Fibroblast of mammary gland (primary cell): ENCODE measurements at places on chromosomes 2 and 18.

DNA sequence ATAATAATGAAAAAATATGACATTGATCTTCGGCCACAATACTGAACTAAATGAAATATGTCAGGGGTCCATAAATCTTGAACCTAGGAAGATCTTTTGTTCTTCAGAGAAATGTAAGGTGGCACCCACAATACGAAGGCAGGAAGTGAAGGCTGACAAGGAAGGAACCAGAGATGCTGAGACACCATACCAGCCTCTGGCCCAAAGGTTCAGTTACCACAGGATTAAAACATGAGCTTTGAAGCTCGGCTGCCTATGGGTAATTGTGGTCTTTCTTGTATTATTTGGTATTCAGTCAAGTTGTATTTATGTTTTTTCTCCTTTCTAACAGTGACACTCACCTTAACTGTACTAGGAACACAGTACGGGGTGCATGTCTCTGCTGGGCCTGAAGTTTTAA is 448.8 kb upstream of the SETBP1 start:
- DNase-seq = no peak

DNA sequence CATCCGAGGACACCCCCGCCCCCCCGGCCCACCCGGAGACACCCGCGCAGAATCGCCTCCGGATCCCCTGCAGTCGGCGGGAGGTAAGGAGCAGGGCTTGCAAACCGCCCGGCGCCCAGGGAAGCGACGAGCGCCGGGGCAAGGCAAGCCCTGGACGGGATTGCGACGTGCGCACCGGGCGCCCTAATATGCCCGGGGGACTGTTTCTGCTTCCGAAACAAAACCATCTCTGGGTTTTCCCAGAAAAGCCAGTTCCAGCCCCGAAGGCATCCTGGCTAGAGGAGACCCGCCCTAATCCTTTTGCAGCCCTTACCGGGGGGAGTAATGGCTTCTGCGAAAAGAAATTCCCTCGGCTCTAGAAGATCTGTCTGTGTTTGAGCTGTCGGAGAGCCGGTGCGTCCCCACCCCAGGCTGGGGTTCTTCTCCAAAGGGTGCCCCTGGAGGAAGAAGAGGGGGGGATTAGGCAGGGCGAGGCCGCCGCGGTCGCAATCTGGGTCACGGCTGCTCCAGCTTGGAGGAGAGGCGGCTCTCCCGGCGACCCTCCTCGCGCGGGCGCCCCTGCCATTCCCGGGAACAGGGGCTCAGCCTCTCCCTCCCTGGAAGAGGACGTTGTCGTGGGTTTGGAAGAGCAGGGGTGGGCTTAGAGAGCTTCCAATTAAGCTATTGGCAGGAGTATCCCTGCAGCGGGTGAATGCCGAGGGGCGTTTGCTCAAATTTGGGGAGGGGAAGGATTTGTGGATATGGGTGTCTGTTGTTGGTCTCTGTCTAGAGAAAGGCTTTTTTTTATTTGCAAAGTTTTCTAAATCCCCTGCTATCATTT is 521 bp downstream of the MYCN start:
- no peak for DNase-seq

DNA sequence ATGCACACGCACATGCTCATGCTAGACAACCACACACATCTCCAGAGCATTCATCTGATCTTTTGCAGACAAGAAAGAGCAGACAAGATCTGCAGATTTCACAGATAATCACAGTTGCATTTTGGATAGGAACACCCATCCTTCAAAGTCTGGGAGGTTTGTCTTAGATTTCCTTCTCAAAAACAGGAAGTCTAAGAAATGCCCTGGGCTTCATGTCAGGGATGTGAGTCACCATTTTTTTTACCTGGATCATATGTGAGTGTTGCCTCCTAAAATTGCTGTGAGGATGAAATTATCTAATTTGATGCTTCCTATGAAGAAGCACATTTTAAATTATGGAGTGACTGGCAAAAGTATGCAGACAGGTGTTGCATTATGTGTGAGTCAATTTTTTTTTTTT is 46.1 kb downstream of the SRD5A2 start:
- no peak for DNase-seq

DNA sequence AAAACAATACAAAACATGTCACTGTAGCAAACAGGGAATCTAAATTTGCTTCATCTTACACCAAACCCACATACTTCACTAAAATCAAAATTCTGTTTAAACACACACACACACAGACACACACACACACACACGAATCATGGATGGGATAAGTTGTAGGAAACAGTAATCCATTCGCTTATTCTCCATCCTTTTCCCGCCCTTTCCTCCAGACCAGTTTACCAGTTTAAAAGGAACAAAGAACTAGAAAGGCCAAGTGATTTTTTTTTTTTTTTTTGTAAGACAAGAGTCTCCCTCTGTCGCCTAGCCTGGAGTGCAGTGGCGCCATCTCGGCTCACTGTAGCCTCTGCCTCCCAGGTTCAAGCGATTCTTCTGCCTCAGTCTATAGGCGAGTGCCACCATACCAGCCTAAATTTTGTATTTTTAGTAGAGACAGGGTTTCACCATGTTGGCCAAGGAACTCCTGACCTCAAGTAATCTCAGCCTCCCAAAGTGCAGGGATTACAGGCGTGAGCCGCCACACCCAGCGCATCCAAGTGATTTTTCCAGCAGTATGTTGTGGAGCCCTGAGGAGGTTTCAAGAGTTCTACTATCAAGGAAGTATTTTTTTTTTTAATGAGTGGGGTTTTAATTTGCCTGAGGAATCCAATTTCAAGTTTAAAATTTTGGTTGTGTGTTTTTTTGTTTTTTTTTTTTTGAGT is 5.7 kb downstream of the PSME4 start:
- no peak for DNase-seq

DNA sequence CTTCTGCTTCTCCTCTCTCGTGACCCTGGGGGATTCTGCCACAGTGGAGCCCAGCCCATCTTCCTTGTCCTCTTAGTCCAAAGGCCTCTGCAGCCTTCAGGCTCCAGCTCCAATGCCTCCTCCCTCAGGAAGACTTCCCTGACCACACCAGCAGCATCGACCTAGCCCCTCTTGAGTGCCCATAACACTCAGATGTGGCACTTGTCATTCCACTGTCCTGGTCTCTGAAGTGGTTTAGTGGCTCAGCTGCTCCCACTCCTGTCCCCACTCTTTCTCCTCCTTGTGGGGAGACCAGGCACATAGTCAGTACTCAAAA is 97.5 kb downstream of the STPG4 start:
- no peak for DNase-seq

GRCh38 chr18:35484034-35484433 is 13.7 kb downstream of the INO80C start:
- no peak for DNase-seq

DNA sequence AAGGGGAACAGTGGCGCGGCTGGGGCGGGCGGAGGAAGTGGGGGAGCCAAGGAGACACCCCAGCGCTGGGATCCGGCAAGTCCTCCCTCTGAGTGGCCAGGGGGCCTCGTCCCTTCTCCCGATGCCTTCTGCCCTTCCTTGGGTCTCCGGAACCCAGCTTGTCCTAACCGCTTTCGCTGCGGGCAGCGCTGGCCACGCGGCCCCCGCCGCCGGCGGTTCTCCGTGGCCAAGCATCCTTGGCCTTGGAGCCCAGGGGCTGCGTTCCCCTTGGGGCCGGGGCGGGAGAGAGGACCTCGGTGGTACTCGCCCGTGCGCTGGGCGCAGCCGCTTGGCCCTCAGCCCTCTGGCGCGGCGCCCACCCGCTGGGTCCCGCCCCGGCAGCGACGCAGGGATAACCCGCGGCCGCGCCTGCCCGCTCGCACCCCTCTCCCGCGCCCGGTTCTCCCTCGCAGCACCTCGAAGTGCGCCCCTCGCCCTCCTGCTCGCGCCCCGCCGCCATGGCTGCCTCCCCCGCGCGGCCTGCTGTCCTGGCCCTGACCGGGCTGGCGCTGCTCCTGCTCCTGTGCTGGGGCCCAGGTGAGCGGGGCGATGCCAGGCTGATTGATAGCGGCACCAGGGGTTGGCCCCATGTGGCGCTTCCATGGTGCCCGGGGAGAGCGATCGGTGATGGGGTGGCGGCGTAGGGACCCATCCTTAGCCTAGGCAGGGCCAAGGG is 128.7 kb downstream of the UXS1 start:
- DNase-seq = no peak

DNA sequence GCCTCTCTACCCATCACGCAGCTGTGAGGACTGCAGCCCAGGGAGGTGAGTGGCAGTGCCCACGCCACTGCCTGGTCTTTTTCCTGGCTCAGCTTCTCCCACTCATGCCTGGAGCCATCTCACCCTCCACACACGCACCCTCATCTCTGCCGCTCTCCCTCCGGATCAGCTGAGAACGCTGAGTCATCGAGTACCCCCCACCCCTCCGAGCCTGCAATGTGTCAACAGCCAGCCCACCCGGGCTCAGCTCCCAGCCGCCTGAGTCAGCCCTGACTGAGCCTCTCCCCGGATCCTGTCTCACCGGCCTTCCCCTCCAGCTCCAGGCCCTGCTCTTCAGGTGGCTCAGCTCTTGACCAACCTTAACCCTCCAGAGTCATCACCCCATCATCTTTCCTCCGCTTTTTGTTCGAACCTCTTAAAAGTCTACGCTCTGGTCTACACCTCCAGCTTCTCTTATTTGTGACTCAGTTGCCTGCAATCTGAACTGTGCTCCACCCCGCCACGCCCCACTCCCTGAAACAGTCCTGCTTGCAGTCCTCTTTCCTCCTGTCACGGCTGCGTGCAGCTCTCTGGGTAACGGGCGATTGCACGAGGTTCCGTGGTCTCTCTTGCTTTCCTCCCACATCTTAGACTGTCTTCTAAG is 94.4 kb upstream of the ASAP2 start:
- peak; percentile 94 for DNase-seq

DNA sequence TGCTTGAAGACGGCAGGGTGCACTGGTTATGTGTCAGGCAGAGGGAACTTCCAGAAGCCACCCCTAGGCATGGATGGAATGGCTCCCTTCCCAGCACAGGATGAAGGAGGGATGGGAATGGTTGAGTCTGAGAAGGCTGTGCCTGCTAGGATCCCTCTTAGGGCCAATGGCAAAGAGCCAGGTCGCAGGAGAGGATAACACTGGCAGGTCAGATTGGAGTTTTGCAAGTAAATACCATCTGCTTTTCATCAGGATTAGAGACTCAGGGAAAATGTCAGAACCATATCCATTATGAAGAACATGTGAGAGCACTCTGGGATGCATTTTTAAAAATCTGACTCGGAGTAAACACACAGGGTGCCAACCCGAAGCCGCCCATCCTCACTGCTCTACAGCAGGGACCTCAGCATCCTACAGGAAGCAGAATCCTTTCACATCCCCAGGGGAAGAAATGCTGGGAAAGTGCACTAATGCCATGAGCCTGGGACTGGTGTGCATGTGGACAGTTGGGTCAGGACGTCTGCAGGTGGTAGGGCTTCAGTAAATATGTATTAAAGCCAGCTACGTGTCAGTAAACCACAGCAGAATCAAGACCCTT is 139.9 kb downstream of the MYT1L start:
- no peak for DNase-seq

DNA sequence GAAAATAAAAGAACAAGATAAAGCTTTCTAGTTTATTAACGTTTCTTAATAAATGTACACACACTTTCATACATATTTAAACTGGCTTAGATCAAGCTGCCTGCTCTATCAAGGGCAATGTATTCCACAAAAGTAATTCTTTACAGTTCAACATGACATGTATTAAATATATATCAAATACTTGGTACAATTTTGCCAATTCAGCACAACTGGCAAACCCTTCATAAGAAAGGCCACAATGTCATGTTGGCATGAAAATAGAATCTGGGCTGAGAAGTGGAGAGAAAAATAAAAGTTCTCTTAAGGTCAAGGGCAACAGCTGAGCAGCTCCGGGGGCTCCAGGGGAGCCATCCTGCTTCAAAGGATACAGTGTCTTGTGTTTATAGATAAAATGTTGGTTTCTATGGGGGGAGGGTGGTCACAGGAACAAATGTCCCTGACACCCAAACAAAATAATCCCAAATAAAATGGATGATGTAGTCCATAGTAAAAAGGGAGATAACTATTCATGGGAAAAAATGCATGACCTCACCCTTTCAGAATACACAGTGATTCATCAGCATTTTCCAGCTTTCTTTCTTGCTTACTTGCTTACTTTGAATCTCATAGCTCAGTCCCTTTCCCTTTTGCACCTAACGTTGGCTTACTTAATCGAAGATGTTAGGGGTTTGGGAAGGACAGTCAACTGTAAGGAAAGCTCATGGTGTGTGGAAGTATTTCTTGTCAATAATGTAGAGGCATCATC is 494.9 kb downstream of the NYAP2 start:
- DNase-seq = peak; percentile 75

DNA sequence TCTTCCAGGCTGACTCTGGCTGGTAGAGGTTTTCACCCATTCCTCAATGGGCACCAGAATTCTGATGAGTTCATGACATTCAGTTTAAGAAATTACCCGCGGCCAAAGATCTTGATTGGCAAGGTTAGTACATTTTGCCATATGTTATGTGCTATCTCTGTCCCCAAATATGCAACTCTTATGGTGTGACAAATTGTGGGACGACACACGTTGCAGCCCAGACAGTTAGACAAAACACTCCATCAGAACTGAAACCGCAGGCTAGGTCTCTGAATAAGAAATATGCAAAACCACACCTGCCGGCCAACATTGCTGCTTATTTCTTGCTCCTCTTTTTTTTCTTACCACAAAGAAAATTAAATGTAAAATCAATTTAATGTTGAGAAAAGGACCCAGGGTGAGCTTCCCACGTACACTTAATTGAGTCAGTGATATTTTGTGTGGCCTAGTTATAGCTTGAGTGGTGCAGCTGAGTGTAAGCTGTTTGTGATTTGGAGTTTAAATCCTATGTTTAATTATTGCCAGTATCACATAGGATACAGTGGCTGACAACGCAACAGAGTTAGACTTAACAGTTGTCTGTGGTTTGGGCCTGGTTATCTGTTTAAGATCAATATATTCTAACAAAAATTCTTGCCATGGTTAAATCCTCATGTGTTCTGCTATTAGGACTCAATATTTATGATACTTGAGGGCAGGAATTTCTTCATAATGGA is 35.7 kb upstream of the LTBP1 start:
- DNase-seq = no peak

- no peak for DNase-seq
Measured at GRCh38 chr2:36397728-36398413, 42.3 kb downstream of the CRIM1 start.

GRCh38 chr2:238286551-238286950 is 1.9 kb downstream of the PER2 start:
- DNase-seq = peak; percentile 85

GRCh38 chr2:233288663-233289062 is 19.0 kb upstream of the SAG start:
- no peak for DNase-seq

DNA sequence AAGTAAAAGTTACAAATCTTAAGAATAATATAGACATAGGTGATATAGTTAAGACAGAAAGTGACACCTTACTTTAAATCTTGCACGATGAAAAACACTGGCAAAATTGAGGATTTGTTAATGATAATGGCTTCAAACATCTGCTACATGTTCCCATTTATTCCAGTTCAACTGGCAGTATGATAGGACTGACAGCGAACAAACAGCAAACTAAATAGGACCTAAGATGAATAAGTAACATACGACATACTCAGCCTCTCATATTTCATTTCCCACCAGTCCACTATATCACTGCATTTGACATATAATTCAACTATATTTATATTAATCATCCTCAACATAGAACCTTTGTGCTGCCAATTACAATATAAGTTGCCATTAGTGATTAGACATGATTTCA is 36.3 kb downstream of the ACVR1C start:
- DNase-seq = no peak
